ENCODE measurements at places on chromosomes 1 and 21. TPM values are rescaled to one million over a fixed set of nuclear protein-coding genes. Genes with fewer than 3 reads are reported as not detected.

YTHDF2 gene
- 57.0 TPM for total RNA-seq

EPHX1 gene
- total RNA-seq: 39.9 TPM

LAPTM5 gene
- total RNA-seq: 479 TPM

GRCh38 chr1:25003457-25004190, 73.5 kb upstream of the RUNX3 start:
- DNase-seq: no peak

DNA sequence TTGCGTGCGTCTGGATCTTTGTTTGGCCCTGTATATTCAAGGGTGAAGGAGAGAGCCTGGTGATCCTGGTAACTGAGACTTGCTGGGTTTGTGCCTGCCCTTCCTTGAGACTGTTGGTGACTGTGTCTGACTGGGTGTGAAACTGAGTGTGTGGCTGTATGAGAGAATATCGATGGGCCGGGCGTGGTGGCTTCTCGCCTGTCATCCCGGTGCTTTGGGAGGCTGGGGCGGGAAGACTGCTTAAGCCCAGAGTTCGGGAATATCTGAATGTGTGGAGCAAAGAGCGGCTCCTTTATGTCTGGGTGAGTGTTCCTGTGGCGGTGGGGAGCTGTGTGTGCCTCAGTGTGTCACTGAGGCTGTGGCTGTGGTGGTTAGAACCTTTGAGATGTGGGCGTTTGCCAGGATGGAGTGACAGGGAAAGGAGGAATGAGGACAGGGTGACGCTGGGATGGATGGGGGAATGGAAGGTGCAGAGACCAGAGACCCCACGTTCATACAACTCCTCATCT, 2.7 kb upstream of the MARCKSL1 start:
- peak; percentile 62 for DNase-seq

Data from spleen (tissue), 13 donors.